ENCODE measurements at places on chromosomes 12 and 14.

DNA sequence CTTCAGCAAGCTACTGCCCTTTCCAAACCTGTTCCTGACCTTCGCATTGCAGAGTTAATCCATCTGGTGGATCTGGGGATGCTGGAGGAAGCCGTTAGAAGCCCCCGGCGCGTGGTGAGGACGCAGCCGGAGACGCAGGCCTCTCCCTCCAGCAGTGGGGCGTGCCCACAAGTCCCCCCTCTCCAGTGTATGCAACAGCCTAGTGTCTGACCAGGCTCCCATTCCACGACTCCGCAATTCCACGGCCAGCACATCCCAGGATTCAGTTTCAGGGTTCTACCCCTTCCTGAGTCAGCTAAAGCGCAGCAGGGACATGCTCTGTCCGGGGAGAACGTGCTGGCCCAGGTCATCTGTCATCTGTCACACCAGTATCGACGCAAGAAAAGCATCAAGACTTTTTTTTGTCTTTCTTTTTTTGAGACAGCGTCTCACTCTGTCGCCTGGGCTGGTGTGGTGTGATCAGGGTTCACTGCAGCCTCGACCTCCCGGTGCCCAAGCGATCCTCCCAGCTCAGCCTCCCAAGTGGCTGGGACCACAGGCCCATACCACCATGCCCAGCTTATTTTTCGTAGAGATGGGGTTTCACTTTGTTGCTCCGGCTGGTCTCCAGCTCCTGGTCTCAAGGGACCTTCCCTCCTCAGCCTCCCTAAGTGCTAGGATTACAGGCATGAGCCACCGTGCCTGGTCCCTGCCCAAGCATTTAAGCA, 8.0 kb upstream of the DYNC1H1 start:
- no peak for DNase-seq

- DNase-seq = no peak
Measured at GRCh38 chr14:70893858-70894291, 13.4 kb upstream of the PCNX1 start.

DNA sequence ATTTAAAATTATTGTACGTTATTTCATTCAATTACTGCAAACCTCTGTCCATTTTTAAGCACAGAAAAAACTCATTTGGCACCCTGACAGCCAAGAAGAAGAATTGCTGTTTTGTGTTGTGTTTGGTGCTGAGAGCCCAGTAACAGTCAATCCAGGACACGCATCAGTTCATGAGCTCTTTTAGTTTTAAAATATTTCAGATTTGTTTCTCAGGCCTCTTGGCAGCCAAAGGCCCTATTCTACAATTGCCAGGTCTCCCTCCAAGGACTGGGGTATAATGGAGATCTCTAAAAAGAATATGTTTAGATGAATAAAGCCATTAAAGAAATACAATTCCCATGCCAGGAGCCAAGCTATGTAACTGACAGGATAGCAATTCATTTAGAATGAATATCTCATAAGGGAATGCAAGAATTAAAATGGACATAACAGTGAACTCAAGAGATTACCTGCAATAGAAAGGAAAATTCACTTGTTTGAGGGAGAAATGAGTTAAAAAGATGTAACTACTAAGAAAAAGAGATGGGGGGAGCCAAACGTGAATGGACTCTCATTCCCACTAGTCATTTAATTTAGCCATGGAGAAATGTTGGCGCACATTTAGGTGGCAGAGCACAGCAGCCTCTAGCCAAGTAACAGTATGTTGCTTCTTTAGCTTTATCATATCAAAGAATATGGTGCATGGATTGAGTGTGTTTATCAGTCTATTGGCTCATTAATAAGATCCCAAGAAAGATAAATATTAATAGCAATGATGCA, 140.6 kb upstream of the PELI2 start:
- DNase-seq = no peak

GRCh38 chr12:65624554-65625086, 199.7 kb upstream of the HMGA2 start:
- no peak for DNase-seq

DNA sequence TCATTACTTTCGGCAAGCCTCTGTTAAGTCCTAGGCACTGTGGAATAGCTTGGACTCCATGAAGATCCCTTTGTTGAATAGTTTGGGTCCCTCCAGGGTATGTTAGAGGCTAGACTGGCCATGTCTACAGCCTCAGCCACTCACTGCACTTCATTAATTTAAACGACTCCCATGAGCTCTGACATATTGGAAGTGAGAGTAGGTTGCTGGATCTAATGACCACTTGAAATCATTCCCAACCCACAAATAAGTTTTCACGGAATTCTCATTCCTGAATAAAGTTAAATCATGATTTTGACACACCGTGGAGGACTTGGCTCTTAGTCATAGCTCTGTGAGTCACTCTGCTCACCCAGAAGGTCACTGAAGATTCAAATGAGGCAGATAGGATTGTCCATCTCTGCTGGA, 21.4 kb upstream of the APPL2 start:
- DNase-seq = no peak

GRCh38 chr14:30849354-30849753, 25.0 kb upstream of the COCH start:
- no peak for DNase-seq

DNA sequence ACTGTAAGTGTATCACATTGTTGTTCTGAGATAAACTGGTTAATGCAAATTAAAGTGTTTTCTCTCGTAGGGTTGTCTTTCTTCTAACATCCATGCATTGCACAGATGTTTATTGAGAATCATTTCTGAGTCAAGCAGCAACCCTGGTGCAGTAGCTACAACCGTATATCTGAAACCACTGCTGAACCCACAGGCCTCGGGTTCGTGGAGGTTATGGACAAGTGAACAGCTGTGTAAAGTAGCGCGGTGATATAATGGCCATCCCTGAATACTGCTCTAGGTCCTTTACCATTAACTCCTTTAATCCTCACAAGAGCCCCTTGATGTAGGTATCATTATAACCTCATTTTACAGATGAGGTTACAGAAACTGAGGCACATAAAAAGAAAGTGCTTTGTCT, 486.1 kb upstream of the TMEM132C start:
- no peak for DNase-seq

DNA sequence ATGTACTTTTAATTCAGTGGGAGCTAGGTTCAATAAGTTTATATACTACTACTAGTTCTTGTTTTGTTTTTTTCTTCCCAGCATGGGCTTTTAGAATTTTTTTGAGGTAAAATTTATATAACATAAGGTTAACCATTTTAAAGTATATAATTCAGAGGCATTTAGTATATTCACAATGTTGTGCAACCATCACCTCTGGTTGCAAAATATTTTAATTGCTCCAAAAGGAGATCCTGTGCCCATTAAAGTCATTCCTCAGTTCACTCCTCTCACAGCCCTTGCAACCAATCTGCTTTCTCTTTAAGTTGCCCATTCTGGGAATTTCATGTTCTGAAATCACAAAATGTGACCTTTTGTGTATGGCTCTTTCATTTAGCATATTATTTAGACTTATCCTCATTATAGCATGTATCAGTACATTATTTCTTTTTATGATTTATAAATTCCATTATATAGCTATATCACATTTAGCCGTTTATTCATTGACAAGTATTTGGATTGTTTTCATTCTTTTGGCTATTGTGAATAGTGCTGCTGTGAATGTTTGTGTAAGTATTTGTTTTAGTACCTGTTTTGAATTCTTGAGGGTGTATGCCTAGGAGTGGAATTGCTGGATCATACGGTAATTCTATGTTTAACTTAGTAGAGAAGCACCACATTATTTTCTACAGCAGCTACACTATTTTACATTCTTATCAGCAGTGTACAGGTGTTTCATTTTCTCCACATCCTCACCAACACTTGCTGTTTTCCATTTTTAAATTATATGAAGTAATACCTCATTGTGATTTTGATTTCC, 59.1 kb downstream of the ARHGAP5 start:
- DNase-seq = no peak
